Adrenal gland (tissue), 19 donors: ENCODE measurements at places on chromosomes 11 and 22. TPM values are rescaled to one million over a fixed set of nuclear protein-coding genes. Genes with fewer than 3 reads are reported as not detected.

PHF21A gene
- 48.7 TPM for polyA plus RNA-seq

DNA sequence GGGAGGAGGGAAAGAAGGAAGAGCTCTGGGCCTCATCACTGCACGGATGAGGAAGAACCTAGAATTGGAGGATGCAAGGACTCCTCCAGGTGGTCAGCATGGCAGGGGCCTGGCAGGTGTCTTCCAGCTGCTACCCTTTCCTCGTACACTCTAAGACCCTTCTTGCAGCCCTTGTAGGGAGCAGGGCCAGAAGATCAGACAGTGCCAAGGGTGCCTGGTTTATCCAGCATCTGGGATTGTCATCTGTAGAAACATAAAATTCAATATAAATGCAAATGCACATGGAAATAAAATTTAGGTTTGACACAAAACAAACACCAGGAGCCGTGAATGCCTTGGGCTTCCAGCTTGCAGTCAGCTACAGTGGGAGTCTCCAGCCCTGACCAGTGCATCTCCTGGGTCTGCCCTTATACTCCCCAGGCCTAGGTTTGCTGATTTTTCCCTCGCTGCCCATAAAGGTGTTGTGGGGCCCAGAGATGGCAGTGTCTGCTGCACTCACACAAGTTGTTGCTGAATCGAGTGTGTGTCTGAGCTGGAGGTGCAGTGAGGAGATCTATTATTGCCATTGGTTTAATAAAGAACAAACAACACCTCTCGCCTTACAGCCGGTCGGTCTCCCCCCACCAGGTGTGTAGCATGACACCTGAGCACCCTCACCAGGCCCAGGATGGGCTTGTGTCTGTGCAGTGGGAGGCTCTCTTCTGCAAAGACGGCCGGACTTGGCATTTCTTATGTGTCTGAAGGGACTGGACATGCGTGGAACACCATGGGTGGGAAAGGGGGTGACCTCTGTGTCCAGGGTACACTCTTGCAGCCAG, 87.1 kb downstream of the BCR start:
- DNase-seq = no peak

TMEM109 gene
- polyA plus RNA-seq = 38.0 TPM

RASSF10 gene
- not detected for polyA plus RNA-seq

CRYBB2 gene
- 1.7 TPM for polyA plus RNA-seq

GRCh38 chr11:10909141-10909883, 51.5 kb upstream of the ZBED5 start:
- no peak for DNase-seq

- DNase-seq = no peak
These were observed 9.1 kb downstream of the SLN start for GRCh38 chr11:107702723-107703122.

DNA sequence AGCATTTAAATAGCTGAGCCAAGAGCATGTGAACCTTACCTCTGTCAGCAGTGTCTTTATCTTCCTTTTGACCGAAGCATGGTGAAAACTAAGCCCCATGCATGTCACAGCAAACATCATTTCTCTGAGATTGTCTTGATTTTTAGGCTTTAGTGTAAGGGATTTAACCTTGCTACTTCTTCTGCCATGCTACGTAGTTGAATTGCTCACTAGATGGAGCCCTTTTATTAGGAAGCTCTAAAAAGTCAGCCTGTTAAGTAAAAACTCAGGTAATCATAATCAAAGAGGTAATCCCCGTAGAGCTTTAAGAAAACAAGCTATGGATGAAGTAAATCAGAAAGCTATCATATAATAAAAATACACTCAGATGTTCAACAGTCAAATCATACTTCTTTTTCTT, 149.5 kb downstream of the PGR start:
- no peak for DNase-seq

GRCh38 chr22:21082248-21082647, 36.5 kb downstream of the LRRC74B start:
- DNase-seq = no peak

GRCh38 chr11:121412000-121412587, 40.0 kb upstream of the SORL1 start:
- DNase-seq = no peak

GRCh38 chr22:36790648-36791047, 14.7 kb upstream of the IFT27 start:
- no peak for DNase-seq

C1QTNF4 gene
- polyA plus RNA-seq = 3.3 TPM

SLC22A8 gene
- polyA plus RNA-seq = not detected

DNA sequence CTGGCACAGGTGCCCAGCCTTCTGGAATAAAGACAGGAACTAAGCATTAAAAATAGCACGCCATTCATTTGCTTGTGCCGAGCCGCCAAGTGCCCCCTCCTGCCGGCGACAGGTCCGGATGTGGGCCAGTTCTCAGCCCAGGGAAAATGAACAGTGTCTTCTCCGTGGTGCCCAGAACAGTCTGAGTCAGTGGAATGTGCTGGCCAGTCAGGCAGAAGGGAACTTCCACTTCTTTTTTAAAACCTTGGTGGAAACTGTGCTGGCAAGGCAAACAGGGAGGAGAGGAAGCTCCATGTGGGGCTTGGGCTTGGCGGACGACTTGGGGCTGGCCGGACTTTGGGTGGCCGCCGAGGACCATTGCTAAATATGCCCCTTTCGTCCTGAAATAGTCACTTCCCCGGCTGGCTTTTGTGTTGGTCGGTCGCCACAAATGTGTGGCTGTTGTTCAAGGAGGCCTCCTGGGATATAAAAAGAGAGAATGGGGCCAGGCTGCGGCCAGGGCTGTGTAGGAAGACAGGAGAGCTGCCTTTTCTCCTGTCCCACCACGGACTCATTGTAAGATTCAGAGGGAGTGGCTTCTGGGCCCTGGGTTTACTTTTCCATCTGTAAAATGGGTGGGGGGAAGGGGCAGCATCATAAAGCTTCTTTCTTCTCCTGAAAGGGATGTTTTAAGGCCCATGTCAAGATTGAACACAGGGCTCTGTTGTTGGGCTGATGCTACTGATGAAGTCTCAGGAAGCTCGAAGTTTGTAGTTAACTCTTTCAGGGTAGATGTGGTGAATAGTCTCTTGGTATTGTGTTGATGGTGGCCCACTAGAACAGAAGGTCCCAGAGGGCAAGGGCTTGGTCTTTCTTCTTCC, 101.0 kb downstream of the PTPRJ start:
- peak; percentile 68 for DNase-seq

C11orf86 gene
- 2.7 TPM for polyA plus RNA-seq

GRCh38 chr11:127392575-127392974, 392.0 kb upstream of the KIRREL3 start:
- no peak for DNase-seq

DNA sequence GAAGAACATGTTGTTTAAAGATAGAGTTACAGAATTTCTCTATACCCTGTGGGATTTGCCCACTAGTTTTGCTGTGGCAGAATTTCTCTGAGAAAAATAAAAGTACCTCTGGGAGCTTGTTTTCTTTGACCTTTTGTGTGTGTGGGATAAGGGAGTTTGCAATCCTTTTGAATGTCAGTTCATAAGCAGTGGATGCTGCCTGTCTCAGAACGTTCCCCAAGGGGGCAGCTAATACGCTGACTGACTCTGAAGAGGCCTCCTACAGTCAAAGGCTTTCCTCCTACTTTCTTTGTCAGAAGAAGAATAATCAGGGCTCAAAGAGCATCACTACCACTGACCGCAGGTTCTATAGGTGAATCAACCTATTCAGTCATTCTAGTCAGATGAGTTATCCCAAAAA, 140.6 kb downstream of the AASDHPPT start:
- DNase-seq = no peak

GRCh38 chr22:20591660-20592310, 84.4 kb downstream of the MED15 start:
- DNase-seq = no peak

DNA sequence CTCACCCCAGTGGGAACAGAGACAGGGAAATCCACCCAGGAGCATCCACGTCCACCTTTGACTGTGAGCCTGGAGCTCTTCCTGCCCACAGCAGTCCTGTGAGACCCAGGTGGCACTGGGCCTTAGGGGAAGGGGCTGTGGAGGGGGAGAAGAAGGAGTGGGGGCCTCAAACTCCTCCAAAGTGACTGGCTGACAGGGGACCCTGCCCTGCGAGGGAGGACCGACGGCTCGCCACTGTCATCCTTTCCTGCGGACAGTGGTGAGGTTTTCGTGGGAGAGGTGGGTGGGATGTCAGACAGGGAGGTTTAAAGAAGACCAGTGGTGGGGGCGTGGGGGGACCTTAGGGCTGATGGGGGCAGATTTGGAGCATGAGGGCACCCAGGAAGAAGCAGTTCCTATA, 92.5 kb upstream of the LMO1 start:
- no peak for DNase-seq

- no peak for DNase-seq
These were observed 39.9 kb downstream of the CADM1 start for GRCh38 chr11:115464269-115464668.

TRIM48 gene
- not detected for polyA plus RNA-seq

MOV10L1 gene
- not detected for polyA plus RNA-seq

DNA sequence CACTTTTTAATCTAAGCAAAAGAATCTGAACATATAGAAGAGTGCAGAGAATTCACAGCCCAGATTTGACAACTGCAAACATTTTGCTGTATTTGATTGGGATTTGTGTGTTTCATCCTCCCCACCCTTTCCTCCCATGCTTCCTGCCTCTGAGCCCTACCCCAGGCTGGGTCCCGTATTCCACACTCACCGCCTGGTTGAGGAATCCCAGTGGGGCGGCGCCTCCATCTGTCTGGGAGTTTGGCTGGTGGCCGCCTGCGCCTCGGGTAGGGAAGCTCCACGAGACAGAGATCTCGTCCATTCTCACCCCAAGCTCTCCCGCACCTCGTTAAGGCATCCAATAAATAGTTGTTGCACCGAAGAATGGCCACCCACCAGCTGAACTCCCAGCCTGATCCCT, 105.9 kb upstream of the SLC22A12 start:
- no peak for DNase-seq

GRCh38 chr11:121929581-121929980, 186.4 kb downstream of the BLID start:
- peak; percentile 34 for DNase-seq

DEUP1 gene
- polyA plus RNA-seq = 0.24 TPM

- DNase-seq = no peak
These were observed 829.6 kb downstream of the KCNA4 start for GRCh38 chr11:29187215-29187614.
